Naive thymus-derived CD8-positive, alpha-beta T cell (primary cell): ENCODE measurements at places on chromosomes 16 and 17.

DNA sequence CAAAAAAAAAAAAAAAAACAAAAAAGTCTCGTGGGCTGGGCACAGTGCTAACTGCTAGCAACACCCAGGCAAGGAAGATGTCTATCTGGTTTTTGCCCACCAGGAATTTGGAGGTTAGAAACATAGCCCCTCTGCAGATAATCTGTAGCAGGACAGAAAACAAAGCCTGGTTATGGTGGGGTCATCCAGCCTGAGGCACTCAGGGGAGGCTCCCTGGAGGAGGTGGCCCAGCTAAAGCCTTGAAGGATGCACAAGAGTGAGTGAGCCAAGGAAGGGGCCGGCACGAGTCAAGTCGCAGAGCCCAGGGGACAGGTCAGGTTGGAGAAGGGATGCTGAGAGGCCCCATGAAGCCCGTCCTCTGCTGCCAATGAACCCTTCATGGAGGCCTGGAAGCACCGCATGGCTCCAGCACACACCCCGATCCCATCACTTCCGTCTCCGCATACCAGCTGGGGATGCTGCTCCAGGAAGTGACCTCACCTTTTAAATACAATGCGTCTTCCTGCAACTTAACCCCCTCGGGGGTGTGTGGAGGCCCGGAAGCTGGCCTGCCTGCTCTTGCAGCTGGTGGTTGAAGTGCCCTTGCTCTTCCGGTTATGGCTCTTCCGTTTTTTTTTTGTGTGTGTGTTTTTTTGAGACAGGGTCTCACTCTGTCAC lies 86.5 kb downstream of the ENGASE start:
- no peak for DNase-seq

DNA sequence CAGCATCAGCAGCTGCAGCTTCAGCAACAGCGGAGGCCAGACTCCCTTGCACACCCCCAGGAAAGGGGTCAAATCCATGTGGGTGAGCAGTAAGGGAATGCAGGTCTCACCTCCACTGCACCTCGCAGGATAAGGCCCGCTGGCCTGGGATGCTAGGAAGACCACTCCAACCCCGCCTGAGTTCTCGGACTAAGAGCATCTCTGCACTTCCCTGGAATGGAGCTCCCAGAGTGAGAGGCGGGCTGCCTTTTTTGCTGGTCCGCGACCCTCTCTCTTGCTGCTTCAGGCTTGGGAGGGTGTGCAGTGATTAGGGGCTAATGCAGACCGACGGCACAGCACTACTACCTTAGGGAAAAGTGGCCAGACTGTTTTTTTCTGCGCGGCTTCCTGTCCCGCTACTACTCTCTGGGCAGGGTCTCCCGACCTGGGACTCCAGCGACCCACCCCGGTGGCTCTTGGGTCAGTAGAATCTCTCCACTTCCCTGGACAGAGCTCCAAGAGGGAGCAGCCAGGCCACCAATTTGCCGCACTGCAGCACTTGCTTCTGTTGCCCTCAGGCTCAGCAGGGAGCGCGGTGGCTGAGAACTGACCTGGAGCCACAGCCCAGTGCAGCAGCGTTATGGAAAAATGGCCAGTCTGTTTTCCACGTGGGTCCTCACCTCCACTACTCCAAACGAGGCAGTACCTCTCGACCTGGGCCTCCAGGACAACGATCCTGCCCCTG lies 480.4 kb downstream of the CDH8 start:
- DNase-seq: no peak

DNA sequence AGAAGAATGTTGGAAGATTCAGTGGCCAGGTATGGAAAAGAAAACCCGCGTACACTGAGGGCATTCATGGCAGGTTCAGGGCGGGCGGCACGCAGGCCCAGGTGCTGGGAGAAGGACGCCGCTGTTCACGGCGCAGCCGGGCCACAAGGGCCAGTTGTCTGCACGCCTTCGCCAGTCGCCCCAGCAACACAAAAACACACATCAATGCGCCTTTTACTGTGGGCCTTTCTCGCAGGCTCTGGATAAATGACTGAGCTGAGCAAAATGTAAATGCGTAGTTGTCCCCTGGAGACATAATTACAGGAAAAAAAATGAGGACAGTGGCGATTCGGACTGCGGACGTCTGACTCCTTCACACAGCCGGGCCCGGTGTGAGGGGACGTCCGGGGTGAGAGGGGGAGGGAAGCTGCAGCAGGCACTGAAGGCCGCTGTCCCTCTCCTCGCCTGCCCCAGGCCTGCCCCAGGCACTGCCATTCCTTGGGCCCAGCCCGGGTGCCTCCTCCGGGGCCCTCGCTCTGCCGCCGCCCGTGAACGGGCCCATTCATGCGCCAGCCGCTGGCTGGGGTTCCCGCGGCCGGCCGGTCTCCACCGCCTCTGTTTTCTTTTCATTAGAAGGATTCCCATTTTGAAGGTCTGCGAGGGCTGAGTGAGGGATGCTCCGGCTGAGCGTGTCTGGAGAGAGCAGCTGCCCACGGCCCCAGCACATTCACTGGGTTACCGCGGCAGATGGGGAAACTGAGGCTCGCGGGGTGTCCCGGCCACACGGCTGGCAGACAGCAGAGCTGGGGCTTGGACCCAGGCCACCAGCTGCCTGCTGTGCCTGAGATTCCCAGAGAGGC lies 6.5 kb upstream of the ZNF469 start:
- no peak for DNase-seq

DNA sequence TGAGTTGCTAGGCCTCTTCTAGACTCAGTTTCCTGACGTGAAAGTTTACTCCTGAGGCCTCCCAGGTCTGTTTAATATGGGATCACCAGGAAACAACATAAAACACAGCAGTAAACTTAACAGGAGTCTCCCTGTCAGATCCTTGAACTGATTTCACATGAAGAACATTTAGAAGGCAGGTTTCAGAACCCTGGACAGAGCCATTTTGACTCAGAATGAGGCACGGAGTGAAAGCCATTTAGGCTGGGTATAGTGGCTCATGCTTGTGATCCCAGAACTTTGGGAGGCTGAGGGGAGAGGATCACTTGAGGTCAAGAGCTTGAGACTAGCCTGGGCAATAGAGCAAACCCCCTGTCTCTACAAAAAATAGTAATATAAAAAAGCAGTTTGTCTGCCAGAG lies 289.1 kb downstream of the CA10 start:
- no peak for DNase-seq

DNA sequence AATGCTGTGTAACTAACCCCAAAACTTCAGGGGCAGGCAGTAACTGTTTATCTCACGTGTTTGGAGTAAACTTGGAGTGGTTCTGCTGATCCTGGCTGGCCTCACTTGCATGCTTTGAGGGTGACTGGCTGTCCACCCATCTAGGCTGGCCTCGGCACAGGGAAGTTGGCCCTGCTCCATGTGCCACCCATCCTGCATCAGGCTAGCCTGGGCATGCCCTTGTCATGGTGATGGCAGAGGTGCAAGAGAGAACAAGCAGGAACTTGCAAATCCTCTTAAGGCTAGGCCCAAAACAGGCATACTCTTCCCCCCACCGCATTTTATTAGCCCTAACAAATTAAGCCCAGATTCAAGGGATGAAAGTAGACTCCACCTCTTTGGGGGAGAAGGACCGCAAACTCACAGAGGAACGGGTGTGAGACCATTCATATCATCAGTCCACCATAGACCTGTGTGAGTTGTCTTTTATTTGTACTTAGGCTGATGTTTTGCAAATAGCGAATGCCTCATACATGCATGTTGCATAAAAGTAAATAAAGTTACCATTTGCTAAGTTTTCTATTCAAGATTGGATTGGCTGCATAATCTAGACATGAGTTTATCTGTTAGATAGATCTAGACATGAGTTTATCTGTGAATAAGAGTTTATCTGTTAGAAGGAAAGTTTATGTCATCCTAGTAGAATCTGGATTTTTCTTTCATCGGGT lies 221.0 kb downstream of the CCDC182 start:
- no peak for DNase-seq

- DNase-seq: no peak
Observed at GRCh38 chr17:73647301-73647695, 3.1 kb upstream of the SDK2 start.

DNA sequence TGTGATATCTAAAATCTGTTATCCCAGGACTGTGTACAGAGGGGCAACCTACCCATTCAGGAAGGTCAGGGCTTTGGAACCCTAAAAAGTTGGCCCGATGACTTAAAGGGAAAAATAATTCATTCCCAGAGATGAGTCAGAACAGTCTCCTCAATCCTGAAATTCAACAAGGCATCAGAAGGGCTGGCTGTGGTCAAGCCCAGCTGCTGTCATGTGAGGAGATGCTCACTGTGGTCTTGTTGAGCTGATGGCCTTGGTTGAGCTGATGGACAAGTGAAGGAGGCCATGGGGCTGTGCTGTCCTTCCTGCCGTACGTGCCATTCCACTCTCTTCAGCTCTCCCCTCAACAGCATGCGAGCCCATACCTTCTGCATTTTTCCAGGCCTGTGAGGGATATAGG lies 20.9 kb upstream of the DRG2 start:
- no peak for DNase-seq

DNA sequence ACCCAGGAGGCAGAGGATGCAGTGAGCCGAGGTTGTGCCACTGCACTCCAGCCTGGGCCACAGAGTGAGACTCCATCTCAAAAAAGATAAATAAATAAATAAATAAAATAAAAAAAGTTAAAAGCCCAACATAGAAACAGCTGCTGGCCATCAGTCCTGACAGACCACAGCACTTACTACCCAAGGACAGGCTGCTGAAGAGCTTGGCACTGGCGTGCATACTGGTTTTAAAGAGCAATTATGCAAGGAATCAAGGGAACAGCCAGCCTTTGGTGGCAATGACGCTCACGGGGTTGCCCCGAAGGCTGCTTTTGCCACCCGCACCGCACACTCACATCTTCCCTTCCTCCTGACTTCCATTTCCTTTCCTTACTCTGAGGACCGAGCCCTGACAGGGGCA lies 4.2 kb downstream of the PLD6 start:
- DNase-seq: no peak
